ENCODE measurements at places on chromosomes 5 and 9.

- no peak for DNase-seq
Measured at GRCh38 chr5:11903614-11904264, 507 bp downstream of the CTNND2 start.

DNA sequence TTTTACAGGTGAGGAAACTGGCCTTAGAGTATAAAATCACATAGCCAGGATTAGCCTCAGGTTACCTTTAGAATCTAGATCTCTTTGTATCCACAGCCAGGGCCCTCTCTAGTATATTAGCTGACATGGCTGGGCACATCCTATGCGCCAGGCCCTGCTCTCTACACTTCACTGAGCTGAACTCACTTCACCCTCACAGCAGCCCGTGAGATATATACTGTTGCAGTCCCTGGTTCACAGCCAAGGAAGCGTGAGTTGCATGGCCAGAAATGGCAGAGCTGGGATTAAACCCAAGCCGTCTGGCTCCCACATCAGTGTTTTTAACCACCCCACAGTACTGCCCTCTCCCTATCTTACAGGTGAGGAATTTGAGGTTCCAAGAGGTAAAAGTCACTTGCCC is 58.4 kb downstream of the DAB2IP start:
- DNase-seq, result no peak

DNA sequence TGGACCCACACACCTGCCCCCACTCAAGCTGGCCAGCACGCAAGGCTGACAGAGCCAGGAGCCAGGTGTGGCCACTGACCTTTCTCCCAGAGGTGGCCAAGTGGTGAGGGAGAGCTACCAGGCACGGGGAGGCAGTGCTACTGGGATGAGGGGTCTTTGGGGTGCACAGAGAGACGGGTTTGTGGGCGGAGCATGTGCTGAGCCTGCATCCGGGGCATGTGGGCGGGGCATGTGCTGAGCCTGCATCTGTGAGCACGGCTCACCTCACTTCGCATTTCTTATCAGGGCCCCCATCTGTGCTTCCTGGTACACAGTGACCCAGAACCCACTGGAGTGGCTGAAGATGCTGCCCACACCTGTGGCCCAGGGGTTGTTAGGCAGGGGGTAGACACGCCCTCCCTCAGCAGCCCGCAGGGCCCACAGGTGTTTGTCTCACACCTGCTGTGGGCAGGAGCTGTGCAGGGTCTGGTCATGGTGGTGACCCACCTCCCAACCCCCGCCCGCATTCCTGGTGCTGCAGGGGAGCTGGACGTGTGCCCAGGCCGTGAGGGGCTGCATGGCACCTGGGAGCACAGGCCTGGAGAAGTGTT is 21.5 kb downstream of the CCDC187 start:
- no peak for DNase-seq

DNA sequence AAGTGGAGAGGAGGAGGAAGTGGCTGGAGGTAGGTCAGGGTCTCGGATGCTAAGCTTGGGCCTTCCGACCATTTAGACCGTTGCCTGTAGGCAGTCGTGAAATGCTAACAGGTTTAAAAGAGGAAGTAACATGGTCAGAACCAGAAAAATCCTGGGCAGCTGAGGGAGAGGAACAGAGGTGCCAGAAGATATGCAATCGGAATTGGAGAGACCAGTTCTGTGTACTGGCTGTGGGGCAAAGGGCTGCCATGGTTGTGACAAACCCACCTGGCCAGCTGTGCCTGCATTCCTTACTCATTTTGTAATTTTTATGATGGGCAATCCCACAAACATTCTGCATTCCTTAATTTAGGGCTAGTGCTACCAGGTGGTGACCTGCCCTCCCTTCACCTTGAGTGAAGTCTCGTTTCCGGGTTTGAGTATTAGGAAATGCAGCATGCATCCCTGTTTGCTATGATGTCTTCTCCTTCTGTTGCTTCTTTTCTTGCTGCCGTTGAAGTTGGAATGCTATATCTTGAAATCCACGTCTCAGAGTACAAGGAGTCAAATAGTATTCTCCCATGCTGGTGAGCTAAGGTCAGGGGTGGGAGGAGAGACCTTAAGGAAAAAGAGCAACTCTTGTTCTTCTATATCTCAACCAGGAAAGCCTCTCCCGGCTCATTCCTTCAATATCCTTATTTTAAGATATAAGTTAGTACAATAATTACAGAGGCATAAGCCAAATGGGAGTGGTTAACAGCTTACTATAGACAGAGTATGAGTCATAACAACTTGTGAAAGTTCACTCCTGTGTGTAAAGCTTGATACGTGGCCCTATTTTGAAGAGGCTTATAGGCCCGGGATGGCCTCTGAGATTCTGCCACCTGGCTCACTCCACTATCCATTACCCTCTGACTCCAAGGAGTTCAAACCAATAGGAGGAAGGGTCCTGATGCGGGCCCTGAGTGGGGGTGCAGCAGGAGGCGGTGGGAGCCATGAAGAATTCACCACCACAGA is 37.0 kb downstream of the B4GALT1 start:
- no peak for DNase-seq

- no peak for DNase-seq
Measured at GRCh38 chr9:136703276-136703860, 9.0 kb upstream of the DIPK1B start.

DNA sequence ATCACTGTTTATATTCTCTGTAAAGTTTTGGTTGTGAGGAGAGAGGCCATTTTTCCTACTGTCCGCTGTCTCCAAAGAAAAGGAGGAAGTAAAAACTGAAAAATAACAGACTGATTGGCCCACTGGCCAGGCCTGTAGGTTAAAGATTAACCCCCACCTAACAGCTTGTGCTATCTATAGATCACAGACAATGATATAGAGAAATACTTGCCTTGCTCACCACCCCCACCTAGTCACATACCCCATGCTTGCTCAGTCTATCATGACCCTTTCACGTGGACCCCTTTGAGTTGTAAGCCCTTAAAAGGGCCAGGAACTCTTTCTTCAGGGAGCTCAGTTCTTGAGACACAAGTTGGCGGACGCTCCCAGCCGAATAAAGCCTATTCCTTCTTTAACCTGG is 357.4 kb downstream of the PRDM9 start:
- DNase-seq, result no peak

- DNase-seq, result no peak
Measured at GRCh38 chr5:159817262-159818029, 98.8 kb upstream of the ADRA1B start.

GRCh38 chr5:135997673-135998335 is 31.0 kb upstream of the TGFBI start:
- DNase-seq, result no peak

DNA sequence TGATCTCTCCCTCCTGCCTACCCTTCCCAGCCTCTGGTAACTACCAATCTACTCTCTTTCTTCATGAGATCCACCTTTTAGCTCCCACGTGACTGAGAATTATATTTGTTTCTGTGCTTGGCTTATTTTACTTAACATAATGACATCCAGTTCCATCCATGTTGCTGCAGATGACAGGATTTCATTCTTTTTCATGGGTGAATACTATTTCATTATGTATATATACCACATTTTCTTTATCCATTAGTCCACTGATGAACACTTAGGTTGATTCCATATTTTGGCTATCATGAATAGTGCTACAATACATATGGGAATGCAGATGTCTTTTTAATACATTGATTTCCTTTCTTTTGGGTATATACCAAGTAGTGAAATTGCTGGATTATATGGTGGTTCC is 35.5 kb upstream of the ZNF366 start:
- no peak for DNase-seq

DNA sequence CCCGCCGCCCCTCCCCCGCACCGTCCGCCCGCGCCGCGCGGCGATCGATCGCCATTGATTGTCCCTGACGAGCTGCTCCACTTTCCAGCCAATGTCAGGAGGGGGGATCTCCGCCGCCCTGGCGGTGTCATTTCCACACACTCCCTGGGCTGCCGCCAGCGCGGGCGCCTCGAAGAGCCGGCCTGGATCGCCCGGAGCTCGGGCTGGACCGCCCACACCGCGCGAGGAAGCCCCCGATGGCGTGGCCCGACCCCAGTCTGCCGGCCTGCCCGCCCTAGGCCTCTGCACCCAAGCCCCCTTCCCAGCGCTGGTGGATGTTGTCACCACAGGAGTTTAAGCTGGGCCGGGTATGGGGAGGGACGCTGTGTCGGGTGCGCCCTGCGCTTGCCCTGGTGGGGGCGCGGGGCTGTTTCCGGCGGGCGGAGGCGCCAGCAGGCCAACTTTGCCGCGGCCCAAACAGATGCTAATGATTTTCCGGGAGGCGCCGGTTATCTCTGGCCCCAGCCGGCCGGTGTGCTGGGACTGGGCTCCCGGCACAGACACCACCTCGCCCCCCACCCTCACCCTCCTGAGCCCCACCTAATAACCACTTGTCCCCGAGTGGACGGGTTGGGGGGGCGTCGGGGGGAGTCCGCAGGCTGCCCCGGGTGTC is 10.6 kb upstream of the CXXC5 start:
- peak; percentile 53 for DNase-seq

DNA sequence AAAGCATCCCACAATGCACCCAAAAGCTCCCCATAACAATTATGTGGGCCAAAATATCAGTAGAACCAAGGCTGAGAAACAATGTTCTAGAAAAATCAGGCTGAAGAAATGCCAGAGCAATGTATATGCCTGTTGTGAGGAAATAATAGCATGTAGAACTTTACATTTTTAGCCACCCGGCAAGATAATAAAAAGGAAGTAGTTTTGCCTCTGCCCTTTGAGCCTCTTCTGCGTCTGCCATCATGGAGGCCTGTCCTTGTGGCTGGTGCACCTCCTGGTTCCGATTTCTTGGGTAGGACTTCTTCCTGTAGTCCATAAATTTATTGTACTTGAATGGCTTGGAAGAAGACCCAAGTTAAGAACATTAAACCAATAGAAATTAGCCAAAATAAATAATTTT is 38.9 kb upstream of the TNFAIP8 start:
- no peak for DNase-seq

GRCh38 chr5:107919969-107920368 is 249.2 kb upstream of the EFNA5 start:
- no peak for DNase-seq

DNA sequence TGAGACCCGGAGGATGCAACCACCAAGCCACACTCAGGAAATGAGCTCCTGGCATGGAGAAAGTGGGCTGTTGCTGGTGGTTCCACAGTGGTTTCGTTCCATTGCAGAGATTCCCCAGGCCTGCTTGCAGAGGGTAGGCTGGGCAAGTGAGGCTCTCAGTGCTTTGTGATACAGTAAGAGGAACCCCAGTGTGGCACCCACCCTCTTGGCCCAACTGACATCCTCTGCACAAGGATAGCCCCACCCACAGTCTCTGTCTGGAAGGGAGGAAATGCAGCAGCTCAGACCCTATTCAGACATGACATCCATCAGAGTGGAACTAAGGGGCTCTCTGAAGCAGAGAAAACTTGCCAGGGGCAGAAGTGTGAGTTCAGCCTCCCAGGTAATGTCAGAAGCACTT is 69.6 kb upstream of the FSTL4 start:
- no peak for DNase-seq

- no peak for DNase-seq
Measured at GRCh38 chr9:128611600-128612394, 44.9 kb downstream of the DYNC2I2 start.

DNA sequence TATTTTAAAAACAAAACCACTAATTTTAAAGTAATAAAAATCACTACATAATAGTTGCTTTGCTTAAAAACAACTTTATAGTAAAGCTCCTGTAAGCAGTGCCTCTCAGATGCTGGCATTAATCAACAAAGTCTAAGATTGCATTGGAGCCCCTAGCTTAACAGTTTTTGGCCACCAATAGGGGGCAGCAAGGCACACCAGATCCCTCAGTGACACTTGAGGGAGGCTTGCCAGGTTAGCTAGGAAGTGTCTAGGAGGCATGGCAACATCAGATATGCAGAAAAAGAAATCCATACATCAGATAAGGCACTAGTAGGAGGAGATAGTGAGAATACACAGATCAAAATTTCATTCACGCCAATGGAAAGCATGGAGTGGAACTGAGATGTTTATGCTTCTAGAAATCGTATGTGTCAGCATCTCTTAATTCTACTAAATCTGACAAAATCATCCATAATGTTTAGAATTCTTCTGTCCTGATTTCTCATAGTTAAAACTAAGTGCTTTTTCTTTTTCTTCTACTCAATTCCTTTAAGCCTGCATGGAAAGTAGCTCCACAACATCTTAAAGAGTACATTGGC is 73.6 kb upstream of the PAM start:
- DNase-seq, result peak; percentile 65

DNA sequence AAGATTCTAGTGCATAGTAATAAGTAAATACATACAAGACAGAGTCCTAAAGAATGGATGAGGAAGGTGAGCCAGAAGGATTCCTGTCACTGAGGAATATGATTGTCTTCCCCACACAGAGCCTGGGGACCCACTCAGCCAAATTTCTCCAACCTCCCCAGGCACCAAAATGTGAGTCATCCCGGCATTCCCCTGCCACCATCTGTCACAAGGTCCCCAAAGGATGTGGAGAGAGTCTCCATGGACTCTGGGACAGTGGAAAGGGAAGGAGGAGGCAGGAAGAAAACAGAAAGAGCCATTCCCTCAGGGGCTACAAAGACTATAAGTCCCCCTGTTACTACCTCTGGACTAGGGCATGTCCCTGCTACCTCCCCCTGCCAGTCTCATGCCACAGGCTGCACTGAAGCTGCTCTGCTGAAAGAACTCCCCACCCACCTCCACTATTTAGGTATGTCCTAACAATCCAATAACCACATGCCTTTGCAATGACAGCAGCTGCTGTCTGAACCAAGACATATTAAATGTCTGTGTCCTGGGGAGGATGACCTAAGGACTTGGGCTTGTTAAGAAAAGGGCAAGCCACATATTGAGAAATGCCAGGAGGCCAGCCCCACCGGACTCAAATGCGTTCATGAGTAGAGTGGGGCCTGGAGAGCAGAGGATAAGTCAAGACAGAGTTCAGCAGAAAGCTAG is 10.7 kb upstream of the OR5C1 start:
- DNase-seq, result no peak

GRCh38 chr5:165296401-165297130 is 1791.1 kb downstream of the MAT2B start:
- no peak for DNase-seq

- no peak for DNase-seq
Measured at GRCh38 chr9:21322911-21323461, 12.2 kb downstream of the KLHL9 start.

- no peak for DNase-seq
Measured at GRCh38 chr5:133916914-133917313, 51.5 kb downstream of the C5orf15 start.

DNA sequence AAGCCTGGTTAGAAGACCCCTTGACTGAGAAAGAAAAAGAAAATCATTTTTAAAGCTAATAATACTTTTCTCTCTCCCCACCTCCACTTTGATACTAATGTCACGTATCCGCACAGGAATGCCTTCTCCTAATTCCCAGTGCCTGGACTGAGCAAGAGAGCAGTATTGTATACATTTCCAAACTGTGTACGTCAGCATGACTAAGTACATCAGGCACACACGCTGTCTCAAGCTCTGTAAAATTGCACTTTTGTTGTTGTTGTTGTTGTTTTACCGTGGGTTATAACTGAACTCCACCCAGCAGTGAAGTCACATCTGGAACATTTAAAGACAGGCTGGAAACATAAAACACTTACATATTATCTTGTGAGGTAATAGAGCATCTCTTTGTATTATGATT is 407.6 kb downstream of the DNAH5 start:
- no peak for DNase-seq

Data from stimulated activated CD4-positive, alpha-beta T cell treated with anti-CD3 and anti-CD28 coated beads, Interleukin-4, amount 100 ng/mL, for 1 hour (primary cell).